Thyroid gland (tissue), 4 donors: ENCODE measurements at places on chromosomes 4 and X. TPM values are rescaled to one million over a fixed set of nuclear protein-coding genes. Genes with fewer than 3 reads are reported as not detected.

DNA sequence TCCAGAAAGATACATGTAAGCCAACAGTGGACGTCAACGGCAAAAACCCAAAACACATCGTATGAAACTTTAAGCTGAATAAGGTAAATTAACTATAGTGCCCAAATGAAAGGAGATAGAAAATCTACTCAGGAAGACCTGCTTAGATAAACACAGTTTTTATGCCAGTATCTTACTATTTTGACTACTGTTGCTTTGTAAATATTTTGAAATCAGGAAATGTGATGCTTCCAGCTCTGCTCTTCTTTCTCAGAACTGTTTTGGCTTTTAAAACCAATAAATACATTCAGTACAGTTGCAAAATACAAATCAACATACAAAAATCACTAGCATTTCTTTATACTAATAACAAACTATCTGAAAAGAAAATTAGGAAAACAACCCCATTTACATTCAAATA, 83.8 kb downstream of the SMARCA5 start:
- no peak for DNase-seq

GRCh38 chrX:150508451-150509367, 59.7 kb upstream of the MTM1 start:
- peak; percentile 85 for DNase-seq

DNA sequence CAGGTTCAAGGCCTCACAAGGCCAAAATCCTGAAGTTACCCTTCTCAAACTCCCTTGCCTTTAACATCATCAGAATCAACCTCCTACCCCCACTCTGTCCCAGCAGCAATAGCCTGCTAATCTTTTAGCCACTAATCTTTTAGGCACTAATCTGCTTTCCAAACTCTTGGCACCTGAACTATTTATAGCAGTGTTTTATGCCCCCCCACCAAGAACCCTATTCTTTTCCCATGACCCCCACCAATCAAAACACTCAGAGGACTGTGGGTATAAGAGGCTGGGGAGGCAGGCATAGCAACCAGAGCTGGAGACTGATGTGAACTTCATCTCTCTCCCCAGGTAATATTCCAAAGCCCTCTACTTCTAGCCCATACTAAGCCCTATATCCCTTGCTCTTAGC, at the start of gene ARR3:
Gene ARR3, plus strand, starts transcription at position 301 of the 400 bp plus-strand sequence. CDS start 1,052 bp downstream, outside the sequence.
- DNase-seq = no peak

- peak; percentile 38 for DNase-seq
Measured at GRCh38 chr4:26992657-26993361, 132.2 kb downstream of the STIM2 start.

SMIM20 gene
- total RNA-seq = 39.1 TPM

GAGE13 gene
- not detected for total RNA-seq

SH3TC1 gene
- 14.0 TPM for total RNA-seq

MAGT1 gene
- total RNA-seq = 156 TPM
